Activated CD8-positive, alpha-beta memory T cell treated with anti-CD3 and anti-CD28 coated beads for 1 hour (primary cell): ENCODE measurements at places on chromosomes 11 and 22.

GRCh38 chr11:67303132-67303834 lies at the start of gene SSH3:
SSH3 (plus strand) TSS chr11:67303530; CDS start chr11:67303626, 96 bp downstream.
- no peak for DNase-seq

DNA sequence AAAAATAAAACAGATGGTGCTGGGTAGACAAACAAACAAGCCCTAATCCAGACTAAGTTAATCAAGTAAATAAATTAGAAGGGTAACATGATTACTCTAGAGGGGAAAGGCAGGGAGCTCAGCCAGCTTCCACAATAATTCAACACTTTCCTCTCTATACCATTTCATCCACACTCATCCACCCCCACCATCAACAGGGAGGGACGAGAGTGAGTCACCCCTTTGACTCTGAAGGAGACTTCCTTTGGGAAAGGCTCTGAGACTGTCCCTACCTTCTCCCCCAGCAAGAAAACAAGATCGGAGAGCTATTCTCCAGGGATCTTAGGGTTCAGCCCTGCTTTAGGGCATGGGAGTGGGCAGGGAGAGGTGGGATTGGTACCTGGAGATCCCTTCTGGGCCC lies 33.1 kb downstream of the TRIM66 start:
- no peak for DNase-seq

DNA sequence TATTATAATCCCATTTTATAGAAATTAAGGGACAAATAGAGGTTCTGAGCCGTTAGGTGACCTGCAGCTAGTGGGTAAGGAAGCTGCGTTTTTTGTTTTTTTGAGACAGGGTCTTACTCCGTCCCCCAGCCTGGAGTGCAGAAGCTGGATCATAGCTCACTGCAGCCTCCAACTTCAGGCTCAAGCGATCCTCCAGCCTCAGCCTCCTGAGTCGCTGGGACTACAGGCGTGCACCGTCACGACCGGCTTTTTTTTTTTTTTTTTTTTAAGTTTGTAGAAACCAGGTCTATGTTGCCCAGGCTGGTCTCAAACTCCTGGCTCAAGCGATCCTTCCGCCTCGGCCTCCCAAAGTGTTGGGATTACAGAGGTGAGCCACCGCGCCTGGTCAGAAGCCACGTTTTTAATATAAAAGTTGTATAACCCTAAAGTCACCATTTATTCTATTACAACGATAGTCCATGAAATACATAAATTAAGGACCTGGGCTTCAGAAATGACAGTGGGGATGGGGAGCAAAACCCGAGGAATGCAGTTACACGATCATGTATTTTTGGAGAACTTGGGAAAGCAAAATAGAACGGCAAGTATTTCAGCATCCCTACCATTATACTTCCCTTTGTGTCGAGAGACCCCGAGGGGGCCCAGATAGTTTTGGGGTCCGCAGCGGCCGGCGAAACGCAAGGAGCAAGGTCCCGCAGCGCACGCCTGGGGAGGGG lies 638 bp downstream of the SAAL1 start:
- DNase-seq: no peak

DNA sequence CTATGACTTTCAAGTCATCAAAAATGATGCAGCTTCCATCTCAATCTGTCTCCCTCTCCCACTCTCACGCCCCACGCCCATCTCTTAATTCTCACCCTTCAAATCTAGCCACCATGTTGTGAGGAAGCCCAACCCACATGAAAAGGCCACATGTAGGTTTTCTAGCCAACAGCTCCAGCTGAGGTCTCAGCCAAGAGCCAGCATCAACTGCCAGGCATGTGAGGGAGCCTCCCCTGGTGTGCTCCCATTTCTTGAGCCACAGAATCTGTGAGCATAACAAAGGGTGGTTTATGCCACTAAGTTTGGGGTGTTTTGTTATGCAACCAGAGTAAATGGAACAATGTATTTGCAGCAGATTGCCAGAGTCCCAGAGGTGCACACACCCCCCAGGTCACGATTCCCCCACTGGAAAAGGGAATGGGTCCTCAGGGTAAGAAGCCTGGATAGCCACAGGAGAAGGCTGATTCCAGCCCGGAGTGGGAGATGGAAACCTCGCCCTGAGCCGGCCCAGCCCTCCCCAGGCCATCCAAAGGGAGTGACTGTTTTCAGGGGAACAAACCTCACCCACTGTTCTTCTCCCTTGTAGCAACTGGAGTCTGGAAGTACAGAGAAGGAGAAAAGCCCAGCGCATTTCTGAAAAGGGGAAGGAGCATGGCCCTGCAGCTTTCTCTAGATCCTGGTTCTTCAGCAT lies 20.0 kb upstream of the LINC01488 start:
- no peak for DNase-seq

DNA sequence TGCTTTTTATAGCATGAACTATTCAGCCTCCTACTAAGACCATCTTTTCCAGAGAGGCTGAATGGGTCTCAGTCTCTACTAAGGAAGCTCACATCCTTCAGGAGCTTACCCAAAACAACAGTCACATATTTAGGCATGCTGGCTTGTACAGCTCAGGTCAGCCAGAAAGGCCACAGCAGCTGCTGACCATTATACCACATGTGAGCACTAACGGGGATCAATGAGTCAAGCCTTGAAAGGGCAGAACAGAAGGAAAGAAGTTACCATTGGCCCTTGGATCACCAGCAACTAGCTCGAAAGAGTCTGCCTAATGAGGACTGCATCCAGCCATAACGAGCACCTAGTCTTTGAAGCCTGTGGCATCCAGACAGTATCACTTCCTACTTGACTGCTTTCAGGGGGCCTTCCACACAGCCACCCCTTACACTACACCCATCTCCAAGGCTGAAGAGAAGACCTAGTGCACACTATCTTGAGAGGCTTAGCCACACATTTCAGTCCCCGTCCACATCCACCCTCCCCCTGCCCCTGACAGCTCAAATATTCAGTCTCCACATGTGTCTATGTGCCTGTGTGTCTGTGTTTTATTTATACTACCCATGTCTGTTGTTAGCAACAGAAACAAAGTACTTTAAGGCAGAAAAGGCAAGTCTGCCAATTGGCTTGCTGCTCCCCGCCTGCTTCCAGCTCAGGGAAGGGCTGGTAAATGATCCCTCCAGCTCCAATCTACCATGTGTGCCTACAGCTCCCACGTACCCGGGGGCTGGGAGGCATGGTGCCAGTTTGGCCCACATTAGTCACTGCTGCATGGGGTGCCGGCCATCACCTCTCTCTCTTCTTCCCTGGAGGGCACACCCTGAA lies 95.5 kb downstream of the RPL27A start:
- no peak for DNase-seq

DNA sequence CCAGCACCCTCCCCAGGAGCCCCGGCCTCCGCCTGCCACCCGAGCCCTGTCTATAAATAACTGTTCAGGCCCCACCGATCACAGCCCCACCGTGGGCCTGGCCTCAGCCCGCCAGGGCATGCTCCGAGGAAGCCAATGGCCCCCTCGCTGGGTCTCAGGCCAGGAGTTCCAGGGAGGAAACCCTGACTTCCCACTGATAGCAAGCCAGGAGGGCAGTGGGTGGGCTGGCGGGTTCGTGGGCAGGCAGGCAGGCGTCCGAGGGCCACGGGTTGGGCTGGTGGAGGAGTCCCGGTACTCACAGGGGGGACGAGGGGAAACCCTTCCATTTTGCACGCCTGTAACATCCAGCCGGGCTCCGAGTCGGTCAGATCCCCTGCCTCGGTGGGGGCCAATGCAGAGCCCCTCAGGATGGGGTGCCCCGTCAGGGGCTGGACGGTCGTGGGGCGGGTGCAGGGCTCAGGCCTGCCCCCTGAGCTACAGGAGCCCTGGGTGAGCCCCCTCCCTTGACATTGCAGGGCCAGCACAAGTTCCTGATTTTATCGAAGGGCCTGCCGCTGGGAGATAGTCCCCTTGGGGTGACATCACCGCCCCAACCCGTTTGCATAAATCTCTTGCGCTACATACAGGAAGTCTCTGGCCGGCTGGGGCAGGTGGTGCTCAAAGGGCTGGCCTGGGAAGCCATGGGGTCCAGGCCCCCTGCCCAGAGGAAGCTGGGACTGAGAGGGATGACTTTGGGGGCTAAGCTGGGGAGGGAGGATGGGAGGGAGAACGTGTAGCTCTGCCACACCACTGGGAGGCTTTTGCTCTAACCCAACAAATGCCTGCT lies at the start of gene SPI1:
SPI1 (minus strand) TSS at position 538 of the 826 bp plus-strand sequence; CDS start at position 344, 194 bp downstream.
- DNase-seq: no peak

DNA sequence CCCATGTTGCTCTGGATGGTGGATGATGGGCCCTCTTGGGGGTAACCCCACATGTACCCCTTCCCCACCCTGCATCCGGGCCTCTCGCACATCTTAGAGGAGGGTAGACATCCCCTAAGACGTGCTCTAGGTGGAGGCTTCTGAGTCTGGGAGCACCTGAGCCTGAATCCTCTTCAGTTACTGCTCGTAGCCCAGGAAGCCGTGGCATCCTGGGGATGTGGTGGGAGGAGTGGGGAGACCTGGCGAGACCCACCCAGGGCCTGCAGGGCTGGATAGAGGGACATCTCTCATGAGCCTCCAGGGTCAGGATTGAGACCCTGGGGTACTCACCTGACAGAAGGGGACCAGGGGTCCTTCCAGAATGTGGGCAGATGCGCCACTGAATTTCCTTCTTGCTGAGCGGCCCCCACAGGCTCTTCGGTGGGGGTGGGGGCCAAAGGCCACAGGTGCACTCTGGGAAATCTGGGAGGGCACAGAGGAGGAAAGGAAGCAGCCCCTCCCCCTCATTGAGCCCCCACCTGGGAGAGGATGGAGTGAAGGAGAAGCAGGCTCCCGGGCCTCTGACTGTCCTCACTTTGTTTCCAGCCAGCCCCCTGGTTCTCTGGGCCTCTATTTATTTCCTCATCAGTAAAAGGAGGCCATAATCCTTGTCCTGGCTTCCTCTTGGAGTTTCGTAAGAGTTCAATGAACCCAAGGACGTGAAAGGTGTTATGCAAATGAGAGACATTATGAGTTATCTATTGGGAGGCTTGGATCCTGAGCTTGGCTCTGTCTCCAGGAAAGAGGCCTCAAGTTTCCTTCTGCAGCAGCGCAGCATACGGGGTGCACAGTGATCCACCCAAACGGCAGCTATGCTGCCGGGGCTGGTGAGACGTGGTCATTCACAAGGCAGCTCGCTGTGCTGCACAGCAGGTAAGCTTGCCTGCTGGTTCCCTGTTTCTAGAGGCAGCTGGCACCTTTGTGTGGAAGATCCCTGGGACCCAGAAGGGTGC lies 31.2 kb downstream of the KCNJ4 start:
- no peak for DNase-seq

GRCh38 chr11:108654994-108655631 lies 9.8 kb upstream of the DDX10 start:
- DNase-seq: no peak

- DNase-seq: no peak
Measured at GRCh38 chr22:39296981-39297489, 22.4 kb downstream of the RPL3 start.

- DNase-seq: no peak
Measured at GRCh38 chr11:65503949-65504673, 5.3 kb downstream of the MALAT1 start.

- no peak for DNase-seq
Measured at GRCh38 chr11:71173709-71174108, 78.7 kb downstream of the SHANK2 start.

DNA sequence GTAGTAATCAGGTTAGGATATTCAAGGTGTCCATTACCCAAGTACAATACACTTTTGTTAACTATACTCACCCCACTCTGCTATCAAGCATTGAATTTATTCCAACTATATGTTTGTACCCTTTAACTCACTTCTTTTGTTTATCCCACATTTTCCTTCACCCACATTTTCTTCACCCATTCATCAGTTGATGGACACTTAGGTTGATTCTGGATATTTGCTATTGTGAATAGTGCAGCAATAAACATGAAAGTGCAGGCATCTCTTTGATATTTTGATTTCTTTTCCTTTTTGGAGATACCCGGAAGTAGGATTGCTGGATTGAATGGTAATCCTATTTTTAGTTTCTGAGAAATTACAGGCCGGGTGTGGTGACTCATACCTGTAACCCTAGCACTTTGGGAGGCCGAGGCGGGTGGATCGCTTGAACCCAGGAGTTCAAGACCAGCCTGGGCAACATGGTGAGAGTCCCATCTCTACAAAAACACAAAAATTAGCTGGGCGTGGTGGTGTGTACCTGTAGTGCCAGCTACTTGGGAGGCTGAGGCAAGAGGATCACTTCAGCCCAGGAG lies 6.5 kb downstream of the TMEM25 start:
- no peak for DNase-seq

DNA sequence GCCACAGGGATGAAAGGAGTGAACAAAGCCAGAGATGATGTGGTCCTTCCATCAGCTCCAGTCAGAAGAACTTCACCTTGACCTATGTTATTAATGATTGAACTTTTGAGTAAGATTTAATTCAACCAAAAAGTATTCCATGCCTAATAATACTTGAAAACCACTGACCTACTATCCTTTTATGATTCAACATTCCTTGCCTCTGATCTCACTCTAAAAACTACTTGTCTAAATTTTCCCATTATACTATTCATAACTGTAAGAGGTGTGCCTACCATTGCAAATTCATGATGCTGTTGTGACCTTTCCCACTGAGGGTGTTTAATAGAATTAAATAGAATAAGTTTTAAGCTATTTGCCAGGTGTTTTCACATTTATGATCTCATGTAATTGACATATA lies 164.7 kb upstream of the GUCY1A2 start:
- no peak for DNase-seq

DNA sequence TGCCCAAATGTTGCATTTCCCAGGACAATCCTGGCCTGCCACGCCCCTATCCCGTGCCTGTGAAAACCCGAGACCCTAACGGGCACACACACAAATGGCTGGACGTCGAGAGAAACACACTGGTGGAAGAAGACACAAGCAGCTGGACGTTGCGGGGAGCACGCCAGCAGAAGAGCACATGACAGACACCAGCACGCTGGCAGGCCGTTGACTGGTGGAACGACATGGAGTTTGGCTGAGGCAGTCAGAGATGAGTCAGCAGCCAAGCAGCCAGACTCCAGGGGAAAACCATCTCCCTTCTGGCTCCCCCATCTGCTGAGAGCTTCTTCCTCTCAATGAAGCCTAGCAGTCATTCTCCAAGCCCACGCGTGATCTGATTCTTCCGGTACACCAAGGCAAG lies 606.7 kb upstream of the LRRC4C start:
- DNase-seq: no peak

- peak; percentile 73 for DNase-seq
Measured at GRCh38 chr11:126284829-126285228, 1.9 kb downstream of the TIRAP start.

DNA sequence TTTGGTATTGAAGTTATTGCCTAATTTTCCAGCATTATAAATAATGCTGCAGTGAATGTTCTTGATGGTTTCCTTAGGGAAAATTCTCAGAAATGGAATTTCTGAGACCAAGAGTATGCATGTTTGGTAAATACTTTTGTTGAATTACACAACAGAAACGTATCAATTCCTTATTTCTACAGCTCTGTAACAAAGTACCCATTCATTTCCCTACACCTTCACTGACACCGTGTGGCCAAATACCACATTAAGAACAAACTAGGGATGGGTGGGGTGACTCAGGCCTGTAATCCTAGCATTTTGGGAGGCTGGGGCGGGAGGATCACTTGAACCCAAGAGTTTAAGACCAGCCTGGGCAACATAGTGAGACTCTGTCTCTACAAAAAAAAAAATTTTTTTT lies 21.8 kb downstream of the MCAM start:
- DNase-seq: no peak

- no peak for DNase-seq
Measured at GRCh38 chr11:85184721-85185120, 442.4 kb downstream of the DLG2 start.
